Stimulated activated CD8-positive, alpha-beta memory T cell treated with anti-CD3 and anti-CD28 coated beads, Interleukin-7, amount 100 ng/mL, for 24 hours (primary cell): ENCODE measurements at places on chromosomes 4 and X.

DNA sequence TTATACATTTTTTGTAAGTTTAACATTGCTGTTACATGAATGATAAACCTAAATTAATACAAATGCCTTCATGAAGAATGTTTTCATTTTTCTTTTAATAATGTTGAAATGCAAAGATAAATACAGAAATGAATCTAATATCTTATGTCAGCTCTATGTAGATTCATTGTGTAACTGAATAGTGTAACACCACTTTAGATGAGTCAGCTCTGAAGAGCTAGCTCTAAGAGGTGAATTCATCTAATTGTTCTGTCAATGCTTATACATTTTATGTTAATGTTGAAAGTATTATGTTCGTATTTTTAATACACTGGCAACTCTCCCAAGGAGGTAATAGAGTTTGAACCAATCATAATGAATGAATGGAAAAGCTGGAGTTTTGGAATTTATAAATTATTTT, 146.9 kb upstream of the FMR1 start:
- no peak for DNase-seq

DNA sequence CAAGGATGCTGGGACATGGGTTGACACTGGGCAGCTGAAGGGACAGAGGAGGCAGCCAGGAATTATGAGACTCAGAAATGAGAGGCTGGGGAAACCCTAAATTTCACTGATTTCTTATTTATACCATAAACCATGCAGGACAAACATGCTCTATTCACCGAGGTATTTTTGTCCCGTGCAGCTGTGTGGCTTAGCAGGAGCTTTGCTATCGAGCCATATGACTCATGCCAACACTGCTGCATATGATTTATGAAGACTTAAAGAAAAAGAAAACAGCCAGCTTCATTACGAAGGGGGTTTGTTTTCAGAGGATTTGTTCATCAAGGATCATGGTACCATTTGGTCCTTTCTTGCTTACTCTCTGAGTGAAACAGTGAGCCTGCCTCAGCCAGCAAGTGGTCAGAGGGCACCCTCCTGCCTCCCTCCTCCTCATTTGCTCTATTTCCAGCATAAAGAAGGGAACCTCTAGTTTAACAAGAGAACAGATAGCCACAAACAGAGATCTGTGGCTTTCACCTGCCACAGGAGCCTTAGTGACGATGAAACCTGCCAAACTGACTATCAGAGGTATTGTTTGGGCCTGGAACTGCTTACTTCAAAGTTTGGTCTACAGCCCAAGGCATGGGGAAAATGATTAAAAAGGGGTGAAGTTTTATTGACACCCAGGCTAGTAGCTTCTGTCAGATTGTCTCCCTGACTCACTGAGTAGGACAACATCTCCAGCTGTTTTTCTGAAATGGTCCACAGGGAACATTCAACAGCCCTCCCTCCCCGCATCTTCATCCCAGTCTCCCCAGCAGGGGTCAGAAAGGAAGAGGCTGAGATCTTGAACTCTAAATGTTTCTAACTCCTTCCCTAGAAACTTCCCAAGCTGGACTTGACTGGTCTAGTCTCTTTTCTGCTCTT, 80.1 kb upstream of the MAML3 start:
- DNase-seq: no peak

DNA sequence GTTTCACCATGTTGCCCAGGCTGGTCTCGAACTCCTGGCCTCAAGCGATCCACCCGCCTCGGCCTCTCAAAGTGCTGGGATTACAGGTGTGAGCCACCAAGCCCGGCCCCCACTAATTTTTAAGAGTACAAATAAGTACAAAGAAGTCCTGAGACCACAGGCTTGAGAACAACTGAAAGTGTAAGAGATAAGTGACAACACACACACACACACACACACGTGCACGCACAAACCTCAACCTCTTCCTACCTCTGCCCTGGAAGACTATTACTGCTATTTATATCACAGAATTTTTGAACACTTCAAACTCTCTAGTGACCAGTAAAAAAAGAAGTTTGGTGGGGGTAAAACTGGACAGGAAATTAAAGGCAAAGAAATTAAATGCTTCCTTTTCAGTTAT, 7.5 kb downstream of the KLHL15 start:
- no peak for DNase-seq

- no peak for DNase-seq
Measured at GRCh38 chr4:162797108-162797507, 369.6 kb downstream of the NAF1 start.

DNA sequence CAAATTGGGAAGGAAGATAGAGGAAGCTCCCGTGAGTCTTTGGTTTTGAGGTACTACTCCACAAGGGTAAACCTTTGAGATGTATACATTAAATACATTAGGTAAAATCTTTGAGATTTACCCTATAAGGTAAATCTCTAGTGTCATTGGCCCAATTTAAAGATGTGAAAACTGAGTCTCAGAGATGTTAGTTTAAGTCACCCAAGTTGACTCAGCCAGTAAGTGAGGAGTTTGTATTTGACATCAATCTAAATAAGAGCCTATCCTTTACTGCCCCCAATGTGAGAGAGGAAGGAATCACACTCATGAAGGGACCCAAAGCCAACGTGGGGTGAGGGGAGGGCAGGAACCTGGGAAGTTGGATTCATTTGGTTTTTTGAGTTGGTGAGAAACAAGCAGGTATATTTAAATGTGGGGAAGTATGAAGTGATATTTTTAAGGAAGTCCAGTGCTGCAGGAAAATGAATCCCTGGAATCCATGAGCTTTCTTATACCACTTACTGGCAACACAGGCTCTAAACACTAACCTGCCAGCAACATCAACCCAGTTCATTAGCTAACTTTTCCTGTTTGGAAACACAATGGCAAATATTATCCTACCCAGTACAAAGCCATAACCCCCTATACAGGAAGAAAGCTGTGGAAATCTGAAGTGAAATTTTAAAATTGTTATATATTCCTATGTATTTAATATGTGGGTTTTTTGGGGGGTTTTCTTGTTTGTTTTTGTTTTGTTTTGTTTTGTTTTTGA, 55.3 kb downstream of the PALLD start:
- DNase-seq: no peak

- no peak for DNase-seq
Measured at GRCh38 chr4:17912011-17912410, 101.2 kb downstream of the NCAPG start.

DNA sequence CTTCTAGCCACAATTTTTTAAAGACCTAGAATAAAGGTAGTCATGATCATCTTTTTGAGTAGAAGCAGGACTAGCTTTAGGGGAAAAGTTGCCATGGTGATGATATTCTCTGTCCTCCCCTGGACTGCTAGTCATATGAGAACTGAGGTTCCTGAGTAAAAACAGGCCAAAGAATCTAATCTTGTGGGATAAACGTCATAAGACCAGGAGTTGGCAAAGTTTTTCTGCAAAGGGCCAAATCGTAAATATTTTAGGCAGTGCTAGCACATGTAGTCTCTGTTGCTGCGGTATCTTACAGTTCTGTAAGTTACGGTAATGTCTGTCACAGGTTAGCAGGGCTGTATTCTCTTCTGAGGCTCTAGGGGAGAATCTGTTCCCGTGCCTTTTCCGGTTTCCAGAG, 3.4 kb downstream of the PRPS2 start:
- DNase-seq: no peak

GRCh38 chr4:169952236-169953002, 73.8 kb downstream of the MFAP3L start:
- DNase-seq: no peak

DNA sequence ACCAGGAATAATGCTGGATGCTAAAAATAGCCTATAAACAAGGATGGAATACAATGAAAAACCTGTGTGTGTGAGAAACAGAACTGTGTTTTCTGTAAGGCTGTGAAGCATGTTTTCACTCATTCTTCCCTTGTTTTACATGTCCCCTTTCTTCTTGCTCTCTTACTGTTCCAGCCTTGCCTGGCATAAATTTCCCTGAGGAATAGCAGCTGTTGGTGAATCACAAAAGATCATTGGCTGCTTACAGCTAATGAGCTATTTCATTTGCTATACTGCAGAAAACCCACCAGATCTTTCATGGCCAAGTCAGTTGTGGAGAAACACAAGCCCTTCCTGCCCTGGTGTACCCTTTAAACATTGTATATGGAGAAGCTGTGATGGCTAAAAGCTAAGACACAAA, 91.1 kb downstream of the LDB2 start:
- DNase-seq: no peak

DNA sequence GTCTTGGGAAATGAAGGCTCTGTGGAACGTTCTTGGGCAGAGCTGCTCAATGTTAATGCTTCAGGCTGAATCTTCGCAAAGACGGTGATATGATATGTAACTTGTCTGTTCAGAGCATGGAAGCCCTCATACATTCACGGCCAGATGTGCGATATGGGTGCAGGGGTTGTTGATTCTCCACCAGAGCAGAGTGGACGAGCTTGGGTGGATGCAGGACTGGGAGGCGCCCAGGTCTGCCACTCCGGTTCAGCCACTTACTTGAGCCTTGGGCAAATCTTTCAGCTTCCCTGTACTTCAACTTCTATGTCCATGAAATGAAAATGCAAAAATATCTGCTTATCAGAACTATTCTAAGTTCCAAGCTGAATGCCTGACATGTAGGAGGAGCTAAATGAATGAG, 47.4 kb upstream of the MND1 start:
- no peak for DNase-seq

DNA sequence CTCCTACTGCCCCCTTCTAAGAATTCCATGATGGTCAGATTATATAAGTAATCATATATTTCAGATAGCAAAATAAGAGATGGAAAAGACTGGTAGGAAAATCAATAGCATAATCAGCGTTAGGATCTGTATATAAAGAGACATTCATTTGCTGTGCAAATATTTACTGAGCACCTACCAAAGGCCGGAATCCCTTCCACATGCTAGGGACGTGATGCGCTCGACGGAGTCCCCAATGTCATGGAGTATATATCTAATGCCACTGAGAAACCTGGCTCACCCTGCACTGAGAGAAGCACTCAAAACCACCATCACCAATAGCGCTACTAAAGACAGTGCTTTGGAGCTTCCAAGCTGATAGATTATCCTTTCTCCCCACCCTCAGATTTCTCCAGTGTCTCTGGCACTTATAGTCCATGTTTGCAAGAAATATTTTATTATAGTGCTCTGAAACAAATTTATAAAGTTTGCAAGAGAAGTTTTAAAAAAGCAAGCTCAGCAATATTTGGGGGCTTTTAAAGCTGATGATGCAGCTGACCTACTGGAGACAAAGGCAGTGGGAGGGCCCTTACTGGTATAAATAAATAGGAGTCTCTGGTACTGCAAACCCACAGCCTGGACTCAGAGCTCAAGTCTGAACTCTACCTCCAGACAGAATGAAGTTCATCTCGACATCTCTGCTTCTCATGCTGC, at the start of gene CXCL13:
CXCL13 (plus strand) TSS at position 611 of the 693 bp plus-strand sequence; CDS start at position 657, 46 bp downstream.
- DNase-seq: no peak

GRCh38 chr4:163191999-163192398, 25.3 kb upstream of the NAF1 start:
- DNase-seq: no peak

- DNase-seq: no peak
Measured at GRCh38 chrX:109709129-109709631, 23.9 kb downstream of the ACSL4 start.

- DNase-seq: no peak
Measured at GRCh38 chrX:84187533-84188319, at the start of gene RPS6KA6. TSS of gene RPS6KA6 (minus strand) at chrX:84188199. CDS start at chrX:84187899, 300 bp downstream.

GRCh38 chr4:144646523-144647094, 653 bp downstream of the HHIP start:
- no peak for DNase-seq
